D341Med (cell line): ENCODE measurements at places on chromosomes 5 and 9.

- DNase-seq = no peak
Measured at GRCh38 chr5:74575741-74576538, 64.6 kb downstream of the ENC1 start.

DNA sequence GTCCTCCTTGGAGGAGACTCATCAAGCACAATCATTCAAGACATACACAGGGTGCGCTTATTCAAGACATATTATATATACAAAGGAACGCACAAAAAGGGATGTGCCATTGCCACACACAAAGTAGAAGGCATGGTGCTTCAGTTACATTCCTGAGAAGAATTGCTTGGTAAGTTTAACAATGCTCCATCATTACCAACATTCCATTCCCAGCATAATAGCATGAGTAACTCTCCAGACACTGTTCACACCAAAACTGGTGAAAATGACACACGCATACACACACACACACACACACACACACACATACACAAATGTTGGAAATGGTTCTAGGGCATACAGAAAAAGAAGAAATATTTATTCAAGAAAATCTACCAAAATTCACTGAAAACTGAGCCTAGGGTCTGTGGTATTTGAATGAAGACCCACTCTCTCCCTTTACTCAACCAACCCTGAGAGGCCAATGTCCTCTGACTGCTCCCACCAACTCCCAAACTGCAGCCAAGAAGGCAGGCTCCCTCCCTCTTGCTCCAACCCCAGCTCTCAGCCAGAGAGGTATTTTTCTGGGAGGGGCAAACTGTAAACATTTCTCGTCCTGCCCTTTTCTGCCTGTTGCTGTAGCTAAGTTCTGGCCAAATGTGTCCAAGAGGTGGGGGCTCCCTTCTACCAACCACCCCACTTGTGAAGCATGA lies 19.9 kb downstream of the UGT3A1 start:
- DNase-seq = no peak

- DNase-seq = no peak
Measured at GRCh38 chr5:31385774-31386537, 145.9 kb downstream of the DROSHA start.

- DNase-seq = no peak
Measured at GRCh38 chr9:4386819-4387218, 87.0 kb upstream of the GLIS3 start.

DNA sequence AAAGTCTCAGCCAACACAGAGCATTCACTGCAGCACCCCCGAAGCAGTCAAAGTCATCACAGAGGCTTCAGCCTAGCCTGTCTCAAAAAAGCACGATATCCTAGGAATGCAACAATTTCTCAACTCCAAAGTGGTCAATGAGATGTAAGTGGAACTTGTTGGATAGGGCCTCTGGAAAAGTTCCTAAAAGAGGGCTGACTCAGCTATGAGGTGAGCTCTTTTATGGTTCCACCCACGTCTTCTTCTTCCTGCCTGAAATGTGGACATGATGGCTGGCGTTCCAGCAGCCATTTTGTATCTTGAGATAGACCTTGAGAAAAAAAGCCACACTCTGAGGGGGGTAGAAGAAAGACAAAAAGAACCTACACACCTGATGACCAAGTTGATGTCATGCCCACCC lies 32.5 kb upstream of the TRIO start:
- no peak for DNase-seq
